ENCODE measurements at places on chromosomes 7 and 10.

- no peaks in the 10 kb centered on the region for H3K36me3 ChIP-seq
- H3K27me3 ChIP-seq: no peaks in the 10 kb centered on the region
- H3K4me1 ChIP-seq: no peaks in the 10 kb centered on the region
- no peak overlapping the region for H3K27ac ChIP-seq
- H3K4me3 ChIP-seq: no peak overlapping the region
Observed at GRCh38 chr7:46752881-46753366, 829.0 kb downstream of the TNS3 start.

DNA sequence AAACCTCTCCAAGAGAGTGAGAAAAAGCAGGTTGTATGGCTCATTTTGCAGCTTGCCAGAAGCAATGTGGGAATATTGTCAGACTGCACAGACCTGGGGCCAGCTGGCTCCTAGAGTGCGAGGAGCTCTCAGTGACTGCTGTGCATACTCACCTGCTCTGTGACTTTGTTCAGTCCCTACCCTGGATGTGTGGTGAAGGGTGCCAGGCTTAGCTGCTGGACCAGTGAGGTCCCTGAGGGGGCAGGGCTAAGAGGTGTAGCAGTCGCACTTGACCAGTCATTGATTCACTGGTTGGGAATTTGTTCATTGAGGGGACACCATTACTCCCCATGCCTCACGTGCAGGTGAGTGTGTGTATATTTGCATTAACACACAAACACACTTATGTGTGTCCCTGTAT is 60.1 kb downstream of the IKZF1 start:
- no peak for DNase-seq
- H3K36me3 ChIP-seq: no peaks in the 10 kb centered on the region
- H3K27me3 ChIP-seq: no peaks in the 10 kb centered on the region
- H3K4me1 ChIP-seq: no peaks in the 10 kb centered on the region

DNA sequence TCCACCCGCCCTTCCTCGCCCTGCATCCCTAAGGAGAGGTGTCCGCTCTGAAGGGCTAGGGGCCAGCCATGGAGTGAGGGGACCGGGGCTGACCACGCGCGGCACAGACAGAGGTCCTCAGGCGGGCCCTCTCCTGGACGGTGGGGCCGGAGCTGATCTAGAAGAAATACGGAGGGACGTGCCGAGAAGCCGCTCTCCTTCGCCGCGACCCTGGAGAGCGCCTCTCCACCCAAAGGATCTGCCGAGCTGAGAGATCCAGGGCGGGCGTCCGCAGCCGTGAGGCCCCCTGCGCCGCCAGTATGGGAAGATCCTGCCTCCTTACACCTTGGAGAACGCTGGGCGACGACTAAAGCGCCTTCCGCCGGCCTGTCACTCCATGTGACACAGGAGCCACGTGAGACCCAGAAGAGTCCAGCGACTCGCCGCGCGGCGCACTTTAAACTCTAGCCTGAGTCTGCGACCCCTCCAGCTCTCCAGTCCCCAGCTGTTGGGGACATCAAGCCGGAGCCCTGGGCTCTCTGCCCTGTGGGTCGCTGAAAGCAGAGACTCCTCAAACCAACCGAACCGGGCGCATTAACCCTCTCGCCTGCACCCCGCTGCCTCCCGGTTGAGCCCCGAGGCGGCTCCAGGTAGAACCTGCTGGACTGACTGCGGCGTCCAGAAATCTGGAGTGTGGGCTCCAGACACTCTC is 1.5 kb upstream of the SFMBT2 start:
- H3K4me3 ChIP-seq: peak overlapping the region; percentile 19
- peaks cover 6% of the 10 kb centered on the region for H3K4me1 ChIP-seq
- DNase-seq: peak; percentile 63
- H3K36me3 ChIP-seq: no peaks in the 10 kb centered on the region

- peak; percentile 38 for DNase-seq
- peaks cover 21% of the 10 kb centered on the region for H3K4me1 ChIP-seq
- no peaks in the 10 kb centered on the region for H3K27me3 ChIP-seq
- no peaks in the 10 kb centered on the region for H3K36me3 ChIP-seq
- H3K27ac ChIP-seq: no peak overlapping the region
Observed at GRCh38 chr10:19922236-19922963, 106.2 kb downstream of the PLXDC2 start.

DNA sequence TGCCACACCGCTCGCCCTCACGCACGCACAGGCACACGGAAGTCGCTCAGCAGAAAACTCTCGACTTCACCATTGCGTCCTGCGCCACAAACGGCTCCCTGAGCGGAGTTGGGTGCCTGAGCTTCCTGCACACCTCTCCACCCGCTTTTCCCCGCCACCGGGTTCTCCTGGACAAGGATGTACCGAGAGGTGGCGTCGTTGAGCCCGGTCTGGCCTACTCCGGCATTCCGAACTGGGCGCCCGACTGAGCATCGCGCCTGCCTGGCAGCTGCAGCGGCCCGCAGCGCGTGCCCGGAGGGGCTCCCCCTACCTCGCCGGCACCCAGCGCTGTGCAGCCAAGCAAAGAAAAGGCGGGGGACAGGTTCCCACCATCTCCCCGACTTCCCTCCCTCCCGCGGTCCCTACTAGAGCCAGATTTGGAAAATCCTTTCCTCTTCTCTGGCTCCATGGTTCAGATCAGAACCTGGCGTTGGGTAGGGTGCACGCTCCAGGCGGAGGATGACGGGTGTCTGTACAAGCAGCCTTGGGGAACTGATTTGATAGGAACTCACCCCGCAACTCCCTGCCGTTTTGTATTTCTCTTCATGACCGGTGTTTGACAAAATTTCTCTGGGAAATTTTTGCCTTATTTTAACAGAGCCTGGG is 1.7 kb downstream of the SORCS3 start:
- no peaks in the 10 kb centered on the region for H3K36me3 ChIP-seq
- H3K27me3 ChIP-seq: no peaks in the 10 kb centered on the region
- DNase-seq: peak; percentile 76
- H3K4me1 ChIP-seq: peaks cover 4% of the 10 kb centered on the region
